Cardiac muscle cell (in vitro differentiated cells and primary cell): ENCODE measurements at places on chromosomes 12 and 14. TPM values are rescaled to one million over a fixed set of nuclear protein-coding genes. Genes with fewer than 3 reads are reported as not detected.

Gene KLRC4
- not detected in 2 replicates for total RNA-seq

Gene ZFP36L1
- 822 and 1,327 TPM in 2 replicates for total RNA-seq

Gene CLEC1B
- total RNA-seq, result 0.95 and 1.2 TPM in 2 replicates

Gene TMEM132D
- total RNA-seq, result 0.03 TPM in 1 of 2 replicates, not detected in the other

Gene LRP6
- total RNA-seq, result 24.4 and 25.4 TPM in 2 replicates

Gene CTSG
- not detected in 2 replicates for total RNA-seq

Gene PRPF39
- 30.0 and 40.7 TPM in 2 replicates for total RNA-seq

Gene CLMN
- 0.49 and 1.3 TPM in 2 replicates for total RNA-seq

Gene SLC6A12
- 0.33 and 0.63 TPM in 2 replicates for total RNA-seq

Gene PRKD1
- total RNA-seq, result 15.7 and 17.9 TPM in 2 replicates

Gene PROX2
- not detected in 2 replicates for total RNA-seq

Gene MDGA2
- total RNA-seq, result 0.33 and 0.99 TPM in 2 replicates

Gene DPY19L2
- total RNA-seq, result 13.0 and 25.9 TPM in 2 replicates

Gene CDKN1B
- 63.9 and 90.4 TPM in 2 replicates for total RNA-seq

Gene NIN
- 14.9 and 35.5 TPM in 2 replicates for total RNA-seq

Gene CELA1
- total RNA-seq, result not detected in 2 replicates

Gene SLC41A2
- 5.9 and 11.7 TPM in 2 replicates for total RNA-seq

Gene INHBC
- 0.21 TPM in 1 of 2 replicates, not detected in the other for total RNA-seq

Gene PLEKHD1
- total RNA-seq, result 0.12 and 0.21 TPM in 2 replicates

Gene GALNT16
- total RNA-seq, result 5.8 and 15.2 TPM in 2 replicates

Gene TMTC1
- 25.3 and 30.3 TPM in 2 replicates for total RNA-seq

Gene DLGAP5
- total RNA-seq, result 3.4 and 37.4 TPM in 2 replicates

Gene TAS2R9
- 0.21 and 1.8 TPM in 2 replicates for total RNA-seq

Gene PPP4R4
- 0.78 and 9.8 TPM in 2 replicates for total RNA-seq

Gene FOXN4
- total RNA-seq, result 0.42 and 2.5 TPM in 2 replicates

Gene ETFRF1
- total RNA-seq, result 20.8 and 35.4 TPM in 2 replicates

Gene TXNRD1
- 55.5 and 74.9 TPM in 2 replicates for total RNA-seq

Gene MYF6
- not detected in 2 replicates for total RNA-seq

Gene METTL25
- total RNA-seq, result 8.5 and 9.1 TPM in 2 replicates

Gene CD163L1
- total RNA-seq, result 0.18 TPM in 1 of 2 replicates, not detected in the other

Gene OLR1
- total RNA-seq, result 0.11 TPM in 1 of 2 replicates, not detected in the other
